HFFc6 (cell line): ENCODE measurements at places on chromosomes 1 and 21. TPM values are rescaled to one million over a fixed set of nuclear protein-coding genes. Genes with fewer than 3 reads are reported as not detected.

DNA sequence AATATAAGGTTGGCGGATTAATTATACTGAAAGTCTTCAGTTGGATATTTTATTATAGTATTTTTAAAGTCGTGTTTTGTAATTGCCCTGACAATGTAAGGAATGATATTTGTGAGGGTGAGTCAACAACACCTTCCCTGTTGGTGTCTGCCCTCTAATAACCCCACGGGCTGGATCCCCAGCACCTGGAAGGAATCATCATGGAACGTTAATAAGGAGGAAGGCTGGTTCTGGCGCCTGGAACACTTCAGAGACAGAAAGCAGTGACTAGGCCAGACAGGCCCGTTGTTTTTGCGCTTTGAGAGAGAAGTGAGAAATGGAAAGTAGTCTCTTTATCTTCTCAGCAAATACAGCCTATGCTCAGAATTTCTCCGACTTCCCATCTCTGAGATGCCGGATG lies 31.6 kb downstream of the TEX35 start:
- DNase-seq = no peak

- DNase-seq = no peak
These were observed 6.4 kb upstream of the EPHA2 start for GRCh38 chr1:16162163-16162822.

DNA sequence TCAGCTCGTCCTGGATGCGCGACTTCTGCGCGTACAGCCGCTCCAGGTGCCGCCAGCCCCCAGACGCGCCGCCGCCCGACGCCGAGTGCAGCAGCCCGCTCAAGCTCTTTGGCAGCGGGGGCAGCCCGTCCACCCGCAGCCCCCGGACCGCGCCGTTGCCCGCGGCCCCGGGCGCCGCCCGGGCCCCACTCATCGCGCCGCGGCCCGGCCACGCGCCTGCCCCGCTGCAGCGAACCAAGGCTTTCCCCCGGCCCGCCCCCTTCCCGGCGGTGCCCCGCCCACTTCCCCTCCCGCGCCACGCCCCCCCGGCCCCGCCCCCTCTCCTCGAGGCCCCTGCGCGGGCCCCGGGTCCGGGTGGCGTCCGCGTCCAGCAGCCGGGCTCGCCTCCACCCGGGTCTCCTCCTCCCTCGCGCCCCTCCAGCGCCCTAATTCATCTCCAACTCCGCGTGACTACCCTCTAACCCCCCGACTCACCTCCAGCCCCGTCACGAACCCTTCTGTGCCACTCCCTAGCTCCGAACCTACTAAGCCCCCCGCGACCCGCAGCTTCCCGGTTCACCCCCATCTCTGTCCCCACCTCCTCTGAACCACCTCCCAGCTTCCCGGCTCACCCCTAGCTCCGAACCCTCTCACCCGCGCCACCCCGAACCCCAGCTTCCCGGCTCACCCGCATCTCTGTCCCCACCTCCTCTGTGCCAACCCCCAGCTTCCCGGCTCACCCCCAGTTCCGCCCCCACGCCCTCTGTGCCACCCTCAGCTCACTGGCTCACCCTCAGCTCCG lies at the start of gene FAM89A:
TSS of gene FAM89A (minus strand) at position 236 of the 781 bp plus-strand sequence. CDS start at position 193, 43 bp downstream.
- no peak for DNase-seq

- no peak for DNase-seq
These were observed 2.3 kb upstream of the EPS8L3 start for GRCh38 chr1:109765896-109766615.

GRCh38 chr1:174940646-174941175 lies 59.0 kb upstream of the CACYBP start:
- DNase-seq = no peak

GRCh38 chr1:14741082-14741481 lies 142.6 kb downstream of the KAZN start:
- no peak for DNase-seq

GRCh38 chr1:3035563-3036446 lies 14.5 kb downstream of the ACTRT2 start:
- no peak for DNase-seq

- no peak for DNase-seq
These were observed 5.4 kb downstream of the TFF3 start for GRCh38 chr21:42309753-42310213.

GRCh38 chr1:72241397-72241796 lies 40.9 kb downstream of the NEGR1 start:
- DNase-seq = no peak

DNA sequence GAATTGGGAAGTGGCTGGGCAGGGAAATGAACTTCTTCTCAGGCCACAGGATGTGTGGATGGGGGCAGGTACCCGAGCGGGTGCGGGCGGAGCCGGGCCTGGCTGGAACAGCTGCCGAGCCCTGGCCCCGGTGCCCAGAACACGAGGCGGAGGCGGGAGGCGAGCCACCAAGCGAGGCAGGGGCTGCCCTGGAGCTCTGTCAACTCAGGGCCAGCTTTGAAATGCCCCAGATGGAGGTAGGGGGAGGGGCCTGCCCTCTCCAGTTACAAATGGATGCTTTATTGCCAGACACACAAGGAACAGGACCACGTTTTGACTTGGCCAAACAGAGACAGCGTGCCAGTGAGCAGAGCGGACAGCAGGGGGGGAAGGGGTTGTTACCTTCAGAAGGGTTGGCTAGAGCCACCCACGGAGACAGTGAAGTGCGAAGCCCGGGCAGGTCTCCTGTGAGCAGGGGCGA lies 240.4 kb downstream of the SDCCAG8 start:
- DNase-seq = no peak

Gene C1orf87
- total RNA-seq = not detected in 2 replicates

Gene LRRC71
- 0.43 TPM in 1 of 3 replicates, not detected in the others for total RNA-seq

Gene SPATA6
- total RNA-seq = 0.35 to 2.8 TPM (median 0.56 TPM) in 3 replicates

Gene SYNC
- 40.6 to 49.5 TPM (median 40.8 TPM) in 3 replicates for total RNA-seq
